ENCODE measurements at places on chromosomes 5 and 9.

- DNase-seq: no peak
Observed at GRCh38 chr5:147658293-147658932, 124.1 kb downstream of the JAKMIP2 start.

- no peak for DNase-seq
Observed at GRCh38 chr5:62938927-62939326, 360.3 kb downstream of the LRRC70 start.

DNA sequence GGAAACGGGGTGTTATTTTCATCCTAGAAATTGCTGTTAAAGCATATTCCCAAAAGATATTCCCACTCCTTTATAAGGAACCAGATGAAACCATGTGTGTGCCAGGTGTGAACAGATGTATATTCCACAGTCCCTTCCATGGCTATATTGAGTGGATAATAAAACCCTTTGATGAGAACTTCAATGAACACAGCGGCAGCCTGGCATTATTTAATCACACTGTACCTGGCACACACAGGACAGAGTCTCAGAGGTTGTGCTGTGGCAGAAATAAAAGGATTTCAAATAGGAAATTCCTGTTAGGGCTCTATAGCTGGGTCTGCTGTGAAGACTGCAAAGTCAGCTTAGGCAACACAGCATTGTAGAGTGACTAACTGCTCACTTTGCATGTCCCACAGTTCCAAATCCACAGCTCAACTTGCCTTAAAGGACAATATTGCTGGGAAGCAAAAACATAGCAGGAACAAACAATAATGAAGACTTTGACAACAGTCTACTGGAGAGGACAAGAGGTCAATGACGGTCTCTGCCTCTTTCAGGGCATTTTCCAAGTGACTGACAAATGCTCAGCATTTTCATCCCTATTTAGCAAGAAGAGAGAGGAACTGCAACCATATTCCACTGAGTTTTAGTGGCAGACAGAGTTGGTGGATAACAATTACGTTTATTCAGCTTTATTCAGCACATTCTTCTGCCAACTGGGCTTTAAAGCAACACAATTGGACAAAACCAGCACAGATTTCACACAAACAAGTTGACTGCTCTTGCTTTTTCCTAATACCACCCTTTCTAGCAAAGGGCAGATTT is 255.7 kb upstream of the RGMB start:
- no peak for DNase-seq

DNA sequence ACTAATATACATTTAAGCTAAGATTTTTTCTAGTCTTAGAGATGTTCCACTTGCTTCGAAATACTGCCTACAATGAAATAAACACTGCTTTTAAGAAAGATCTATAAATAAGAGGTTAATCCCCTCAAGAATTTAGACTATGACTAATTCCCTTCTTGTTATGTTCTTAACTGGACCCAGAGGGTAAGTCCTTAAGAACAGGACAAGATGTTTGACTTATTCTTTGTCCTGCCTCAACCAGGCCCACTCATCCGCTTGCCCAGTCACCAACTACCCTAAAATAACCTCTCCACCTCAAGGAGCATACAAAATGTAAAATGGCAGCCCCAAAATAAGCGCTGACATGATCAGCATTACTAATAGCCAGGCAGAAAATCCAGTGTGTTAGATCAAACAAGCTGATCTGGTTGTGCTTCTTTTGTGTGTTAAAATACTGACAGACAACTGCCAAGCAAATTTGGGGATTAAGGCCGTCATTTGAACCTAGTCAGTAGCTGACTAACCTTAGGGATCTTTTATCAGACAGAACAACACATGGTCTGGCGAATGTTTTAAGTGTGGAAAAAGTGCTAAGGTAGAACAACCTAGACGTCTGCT is 93.7 kb upstream of the SMC5 start:
- no peak for DNase-seq

GRCh38 chr9:106868565-106868964 is 5.6 kb downstream of the ZNF462 start:
- no peak for DNase-seq

DNA sequence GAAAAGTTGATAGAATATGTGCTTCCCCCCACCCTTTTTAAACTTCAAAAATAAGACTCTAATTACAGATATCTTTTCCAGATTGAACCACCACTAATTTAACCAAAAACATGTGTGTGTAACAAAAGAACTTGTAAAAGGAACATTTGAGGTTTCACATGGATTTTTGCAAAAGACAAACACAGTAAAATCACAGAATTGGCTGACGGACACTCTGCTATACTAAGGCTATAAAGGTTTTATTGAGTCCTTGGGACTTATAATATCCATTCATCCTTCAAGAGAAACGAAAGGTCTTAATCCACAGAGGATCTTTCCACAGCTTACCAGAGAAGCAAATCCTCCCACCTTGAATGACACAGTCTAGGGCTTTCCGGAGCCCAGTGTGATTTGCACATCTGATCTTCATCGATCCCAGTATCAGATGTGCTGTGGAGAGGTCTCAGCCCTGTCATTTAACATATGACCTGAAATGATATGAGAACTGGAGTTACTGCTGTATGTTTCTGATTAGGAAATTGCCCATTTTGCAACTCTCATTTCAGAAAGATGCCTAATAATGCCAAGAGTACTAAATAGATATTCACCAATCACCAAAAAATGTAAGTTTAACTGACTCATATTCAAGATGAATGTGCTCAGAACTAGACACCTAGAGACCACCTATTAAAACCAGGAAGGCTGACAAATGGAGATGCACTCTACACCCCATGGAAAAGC is 256.5 kb upstream of the FBXL7 start:
- no peak for DNase-seq
